ENCODE measurements at places on chromosomes 3 and 15.

- no peak for DNase-seq
Measured at GRCh38 chr3:12280357-12280806, 8.5 kb upstream of the PPARG start.

DNA sequence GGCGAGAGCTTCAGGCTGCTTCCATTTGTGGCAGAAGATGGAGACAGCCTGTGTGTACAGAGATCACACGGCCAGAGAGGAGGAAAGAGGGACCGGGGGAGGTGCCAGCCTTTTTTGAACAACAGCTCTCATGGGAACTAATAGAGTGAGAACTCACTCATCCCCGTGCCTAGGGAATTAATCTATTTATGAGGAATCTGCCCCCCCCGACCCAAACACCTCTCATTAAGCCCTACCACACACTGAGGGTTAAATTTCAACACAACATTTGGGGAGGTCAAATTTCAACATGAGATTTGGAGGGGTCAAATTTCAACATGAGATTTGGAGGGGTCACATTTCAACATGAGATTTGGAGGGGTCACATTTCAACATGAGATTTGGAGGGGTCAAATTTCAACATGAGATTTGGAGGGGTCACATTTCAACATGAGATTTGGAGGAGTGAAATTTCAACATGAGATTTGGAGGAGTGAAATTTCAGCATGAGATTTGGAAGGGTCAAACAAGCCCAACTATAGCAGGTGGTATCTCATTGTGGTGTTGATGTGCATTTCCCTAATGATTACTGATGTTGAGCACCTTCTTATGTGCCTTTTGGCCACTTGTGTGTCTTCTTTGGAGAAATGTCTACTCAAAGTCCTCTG lies 20.6 kb upstream of the RFTN1 start:
- DNase-seq: no peak

- no peak for DNase-seq
Measured at GRCh38 chr3:51393564-51393963, 2.5 kb downstream of the RBM15B start.

DNA sequence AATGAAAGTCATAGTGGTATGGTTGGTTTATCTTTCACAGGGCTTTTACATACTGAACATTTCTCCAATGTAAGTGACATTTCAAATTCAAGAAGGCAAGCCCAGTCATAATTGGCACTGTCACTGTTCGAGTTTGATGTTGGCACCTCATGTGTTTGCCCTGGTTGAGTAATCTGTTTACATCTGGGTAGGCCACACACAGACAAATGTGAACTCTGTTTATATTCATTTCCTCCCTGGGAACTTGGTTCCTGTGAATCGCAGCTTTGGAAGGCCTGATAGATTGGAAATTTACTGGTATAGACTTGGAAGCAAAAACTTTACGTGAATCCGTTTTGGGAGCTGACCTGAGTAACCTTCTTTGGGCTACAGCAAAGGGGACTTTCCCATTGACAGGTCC lies 395.2 kb upstream of the AZI2 start:
- DNase-seq: no peak

- DNase-seq: no peak
Measured at GRCh38 chr15:50358845-50359244, 3.8 kb upstream of the GABPB1 start.

GRCh38 chr3:52056521-52056967 lies at the start of gene DUSP7:
Gene DUSP7 (minus strand): TSS chr3:52056571. CDS start chr3:52056366, 205 bp downstream.
- peak; percentile 56 for DNase-seq

DNA sequence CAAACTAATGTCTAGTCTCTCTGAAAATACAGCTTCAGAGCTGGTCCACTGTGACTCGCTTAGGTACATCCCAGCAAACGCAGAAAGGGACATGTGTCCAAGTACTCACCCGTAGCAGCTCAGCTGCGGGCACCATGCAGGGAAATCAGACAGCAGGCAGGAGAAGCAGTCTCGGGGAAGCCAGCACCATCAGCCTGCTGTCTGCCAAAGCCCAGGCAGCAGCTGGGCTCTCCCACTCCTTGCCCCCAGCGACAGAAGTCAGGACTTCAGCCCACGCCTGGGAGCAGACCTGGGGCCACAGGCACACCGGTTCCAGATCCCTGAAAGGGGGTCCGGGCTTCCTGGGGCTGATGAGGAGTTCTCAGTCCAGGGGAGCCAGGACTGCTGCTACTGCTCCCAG lies 34.9 kb downstream of the SEMA5B start:
- no peak for DNase-seq

DNA sequence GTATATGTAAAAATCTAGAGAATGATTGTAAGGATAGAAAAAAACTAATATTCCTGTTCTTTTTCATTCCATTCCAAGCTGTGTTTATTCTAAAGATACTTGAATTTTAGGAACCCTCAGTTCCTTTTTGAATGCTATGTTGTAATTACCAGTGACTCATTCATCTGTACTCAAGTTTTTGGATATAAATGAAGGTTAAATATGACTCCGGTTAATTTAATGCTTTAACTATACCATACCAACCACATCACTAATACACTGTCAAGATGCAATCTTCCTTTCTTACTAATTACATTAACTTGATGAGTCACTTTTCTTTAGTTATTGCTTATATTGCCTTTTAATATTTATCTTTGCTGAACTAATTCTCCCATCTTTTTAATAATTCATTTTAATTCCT lies 68.8 kb upstream of the ZNF148 start:
- no peak for DNase-seq

GRCh38 chr3:194984066-194984465 lies 286.9 kb downstream of the XXYLT1 start:
- no peak for DNase-seq

DNA sequence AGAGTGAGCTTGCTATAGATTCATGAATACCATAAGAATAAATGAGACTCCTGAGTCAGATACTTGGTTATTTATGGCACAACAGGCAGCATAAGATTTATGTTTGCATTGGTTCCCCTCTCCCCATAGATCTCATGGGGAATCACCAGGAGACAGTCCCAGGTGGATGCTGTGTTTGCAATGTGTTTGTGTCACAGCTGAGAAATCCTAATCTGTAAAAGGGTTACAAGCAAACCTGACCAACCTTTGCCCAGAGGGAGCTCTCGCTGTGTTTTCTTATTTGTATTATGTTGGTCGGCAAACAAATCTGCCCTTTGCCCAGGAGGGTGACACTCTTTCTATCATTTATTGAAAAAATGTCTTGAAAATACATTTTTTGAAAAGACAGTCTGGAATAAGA lies 236.2 kb downstream of the ZPLD1 start:
- no peak for DNase-seq

GRCh38 chr3:160134454-160134853 lies 90.8 kb upstream of the C3orf80 start:
- DNase-seq: no peak

GRCh38 chr3:189712906-189713483 lies 81.8 kb downstream of the TP63 start:
- DNase-seq: no peak

DNA sequence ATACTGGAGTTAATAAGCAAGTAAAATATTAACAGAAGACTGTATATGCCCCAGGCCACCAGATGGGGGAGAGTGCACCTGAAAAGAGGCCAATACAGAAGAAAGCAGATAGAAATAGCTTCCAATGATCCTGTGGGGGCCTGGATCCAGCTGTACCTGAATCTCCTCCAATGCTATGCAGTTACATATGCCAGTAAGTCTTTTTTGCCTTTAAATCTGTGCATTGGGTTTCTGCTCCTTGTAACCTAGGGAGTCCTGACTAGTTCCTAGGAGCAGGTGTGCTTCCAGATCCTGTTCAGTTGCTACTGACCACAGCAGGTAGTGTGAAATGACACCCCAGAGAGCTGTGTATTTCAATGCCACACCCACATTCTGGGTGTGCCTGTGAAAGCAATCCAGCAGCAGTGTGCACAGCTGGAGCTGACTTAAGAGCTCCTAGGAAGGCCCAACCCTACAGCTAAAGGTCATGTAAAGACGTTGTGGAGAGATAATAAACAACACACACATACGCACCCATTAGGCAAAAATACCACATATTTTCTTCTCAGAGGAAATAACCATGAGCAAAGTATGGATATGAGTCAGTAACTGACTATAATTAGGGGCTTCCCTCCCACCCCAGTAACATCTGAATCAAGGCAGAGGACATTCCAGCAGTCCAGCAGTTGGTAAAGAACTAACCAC lies 62.2 kb upstream of the AKAP13 start:
- no peak for DNase-seq

DNA sequence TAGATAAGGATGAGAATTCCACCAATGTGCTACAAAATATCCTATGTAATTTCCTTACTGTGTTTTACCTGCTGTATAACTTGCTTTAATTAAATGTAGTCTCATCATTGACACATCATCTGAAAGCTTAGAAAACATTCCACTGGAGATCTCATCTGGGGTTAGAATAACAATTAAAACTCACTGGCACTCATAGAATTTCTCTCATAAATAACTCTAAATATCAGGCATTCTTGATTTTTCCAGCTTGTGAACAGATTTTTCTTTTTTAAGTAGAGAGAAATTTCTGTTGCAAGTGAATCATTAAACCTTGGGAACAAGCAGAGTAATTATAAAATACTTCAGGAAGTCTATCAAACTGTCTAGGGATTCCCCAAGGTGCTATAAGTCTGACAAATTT lies 843.8 kb downstream of the NAALADL2 start:
- no peak for DNase-seq

DNA sequence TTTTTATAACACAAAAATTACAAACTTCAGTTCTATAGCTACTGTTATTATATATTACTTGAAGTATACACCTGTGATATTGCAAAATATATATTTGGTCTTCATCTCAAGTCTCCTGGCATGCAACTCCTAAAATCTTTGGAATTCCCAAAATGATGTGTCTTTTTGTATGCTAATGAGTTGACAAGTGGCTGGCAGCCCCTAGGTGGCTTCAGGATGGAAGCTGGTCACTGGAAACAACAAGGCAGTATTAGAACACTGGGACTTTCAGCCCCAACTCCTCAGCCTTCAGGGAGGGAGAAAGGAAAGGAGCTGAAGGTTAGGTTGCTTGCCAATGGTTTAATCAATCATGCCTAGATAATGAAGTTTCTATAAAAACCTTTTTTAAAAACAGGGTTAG lies 112.0 kb downstream of the SCAPER start:
- no peak for DNase-seq

DNA sequence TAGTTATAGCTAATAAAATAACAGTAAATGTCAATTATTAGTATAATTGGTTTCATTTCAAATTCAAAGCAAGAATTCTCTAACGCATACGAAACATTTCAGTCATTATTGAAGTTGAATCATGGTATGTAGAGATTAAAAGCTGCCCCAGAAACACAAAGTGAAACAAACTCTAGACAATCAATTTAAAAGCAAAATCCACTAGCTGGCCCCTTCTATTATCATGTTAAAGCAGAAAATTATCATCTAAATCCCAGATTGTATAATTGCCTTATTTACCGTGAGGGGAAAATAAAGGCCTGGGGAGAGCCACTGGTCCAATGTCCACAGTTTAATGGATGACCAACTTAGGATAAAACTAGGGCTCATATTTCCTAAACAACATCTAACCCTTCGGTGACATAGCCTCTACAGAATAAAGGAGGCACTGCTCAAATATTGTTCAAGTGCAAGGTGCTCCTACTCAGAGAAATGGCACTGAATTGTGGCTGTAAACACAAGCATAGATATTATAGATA lies 110.9 kb upstream of the THRB start:
- DNase-seq: no peak

GRCh38 chr3:129121016-129121791 lies 400 bp downstream of the RAB43 start:
- peak; percentile 22 for DNase-seq

DNA sequence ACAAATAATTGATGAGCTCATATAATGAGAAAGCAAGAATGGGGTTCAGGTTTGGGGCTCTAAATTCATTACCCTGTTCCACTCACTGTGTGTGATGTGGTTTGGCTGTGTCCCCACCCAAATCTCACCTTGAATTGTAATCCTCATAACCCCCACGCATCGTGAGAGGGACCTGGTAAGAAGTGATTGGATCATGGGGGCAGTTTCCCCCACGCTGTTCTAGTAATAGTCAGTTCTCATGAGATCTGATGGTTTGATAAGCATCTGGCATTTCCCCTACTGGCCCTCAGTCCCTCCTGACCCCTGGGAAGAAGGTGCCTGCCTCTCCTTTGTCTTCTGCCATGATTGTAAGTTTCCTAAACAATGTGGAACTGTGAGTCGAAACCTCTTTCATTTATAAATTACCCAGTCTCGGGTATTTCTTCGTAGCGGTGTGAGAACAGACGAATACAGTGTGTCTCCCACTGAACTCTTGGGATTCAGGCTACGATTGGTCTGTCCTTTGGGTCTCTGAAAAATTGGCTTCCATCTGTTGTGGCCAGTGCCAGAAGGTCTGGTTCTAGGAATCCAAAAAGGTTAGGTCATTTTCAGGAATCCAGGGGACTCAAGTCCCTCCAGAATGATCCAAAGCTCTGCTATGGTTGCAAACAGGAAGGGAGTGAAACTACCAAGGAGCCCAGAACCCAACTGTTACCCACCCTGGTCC lies 87.7 kb downstream of the XXYLT1 start:
- no peak for DNase-seq

- DNase-seq: no peak
Measured at GRCh38 chr3:148162132-148162531, 535.6 kb upstream of the AGTR1 start.

- no peak for DNase-seq
Measured at GRCh38 chr3:72818092-72818773, 30.0 kb downstream of the SHQ1 start.

DNA sequence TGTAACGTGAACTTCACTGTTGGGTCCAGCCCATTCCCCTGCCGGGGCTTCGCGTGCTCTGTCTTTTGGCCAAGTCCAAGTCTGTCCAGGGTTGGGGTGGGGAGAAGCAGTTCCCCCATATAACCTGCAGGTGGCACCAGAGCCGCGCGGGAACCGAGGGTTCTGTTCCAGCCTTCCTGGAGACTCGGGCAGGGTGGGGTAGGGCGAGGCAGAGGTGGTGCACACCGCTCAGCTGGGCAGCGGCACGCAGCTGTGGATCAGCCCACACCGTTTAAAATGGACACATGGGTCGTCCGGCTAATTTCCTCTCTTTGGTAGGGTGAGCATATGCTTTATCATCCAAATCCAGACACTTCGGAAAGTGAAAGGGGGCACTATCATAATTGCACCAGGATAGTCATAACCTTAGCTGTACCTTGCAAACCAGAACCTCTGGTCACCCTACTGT lies 118.1 kb downstream of the TBC1D2B start:
- DNase-seq: peak; percentile 65

DNA sequence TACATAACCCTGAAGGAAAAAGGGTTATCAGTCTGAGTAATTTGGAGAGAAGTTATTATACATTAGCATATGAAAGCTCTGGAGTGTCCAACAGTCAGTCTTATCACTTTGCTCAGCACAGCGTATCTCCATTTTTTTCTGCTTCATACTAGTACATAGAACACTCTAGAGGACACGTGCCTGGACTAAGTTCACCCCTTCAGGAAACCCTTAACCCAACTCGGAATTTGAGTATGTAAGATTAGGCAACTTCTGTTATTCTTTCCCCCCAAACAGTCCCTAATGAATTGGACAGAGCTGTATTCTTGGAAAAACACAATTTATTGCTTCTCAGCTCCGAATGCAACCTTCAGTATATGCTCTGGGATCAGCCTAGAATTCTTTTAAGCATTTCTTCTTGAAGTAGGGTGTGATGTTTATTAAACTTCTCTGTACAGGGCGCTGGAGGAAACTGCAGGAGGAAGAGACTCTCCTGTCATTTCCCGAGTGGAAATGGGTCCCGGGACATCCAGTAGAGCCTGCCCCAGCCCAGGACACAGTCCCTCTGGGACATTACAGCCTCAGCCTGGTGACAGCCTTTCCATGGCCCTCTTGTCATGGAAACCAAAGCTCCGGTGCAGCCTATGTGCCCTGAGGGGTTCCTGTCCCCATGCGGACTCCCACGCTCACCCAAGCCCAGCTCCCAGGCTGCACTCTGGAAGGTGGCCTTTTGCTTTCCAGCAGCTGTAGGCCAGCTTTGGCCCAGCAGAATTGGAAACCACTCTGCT lies 37.3 kb upstream of the CMTM8 start:
- no peak for DNase-seq

Measured in effector CD4-positive, alpha-beta T cell (primary cell).